Stimulated activated CD8-positive, alpha-beta memory T cell treated with anti-CD3 and anti-CD28 coated beads, Interleukin-2, amount 100 ng/mL, for 1 hour (primary cell): ENCODE measurements at places on chromosomes 7 and 10.

DNA sequence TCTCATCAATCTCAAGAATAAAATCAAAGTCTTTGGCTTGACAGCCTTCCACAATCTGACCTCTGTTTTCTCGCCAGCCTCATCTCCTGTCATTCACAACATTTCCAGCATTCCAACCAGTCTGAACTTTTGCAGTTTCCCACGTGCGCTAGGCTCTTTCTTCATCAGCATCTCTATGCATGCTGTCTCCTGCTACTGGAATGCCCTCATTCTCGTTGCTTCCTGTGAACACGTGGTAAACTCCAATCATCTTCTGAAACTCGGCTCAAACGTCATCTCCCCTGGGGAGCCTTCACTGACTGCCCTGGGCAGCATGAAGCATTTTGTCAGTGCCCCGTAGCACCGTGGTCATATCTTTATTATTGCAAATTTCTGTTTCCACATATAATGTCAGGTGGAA, 12.2 kb upstream of the RSBN1L start:
- no peak for DNase-seq

DNA sequence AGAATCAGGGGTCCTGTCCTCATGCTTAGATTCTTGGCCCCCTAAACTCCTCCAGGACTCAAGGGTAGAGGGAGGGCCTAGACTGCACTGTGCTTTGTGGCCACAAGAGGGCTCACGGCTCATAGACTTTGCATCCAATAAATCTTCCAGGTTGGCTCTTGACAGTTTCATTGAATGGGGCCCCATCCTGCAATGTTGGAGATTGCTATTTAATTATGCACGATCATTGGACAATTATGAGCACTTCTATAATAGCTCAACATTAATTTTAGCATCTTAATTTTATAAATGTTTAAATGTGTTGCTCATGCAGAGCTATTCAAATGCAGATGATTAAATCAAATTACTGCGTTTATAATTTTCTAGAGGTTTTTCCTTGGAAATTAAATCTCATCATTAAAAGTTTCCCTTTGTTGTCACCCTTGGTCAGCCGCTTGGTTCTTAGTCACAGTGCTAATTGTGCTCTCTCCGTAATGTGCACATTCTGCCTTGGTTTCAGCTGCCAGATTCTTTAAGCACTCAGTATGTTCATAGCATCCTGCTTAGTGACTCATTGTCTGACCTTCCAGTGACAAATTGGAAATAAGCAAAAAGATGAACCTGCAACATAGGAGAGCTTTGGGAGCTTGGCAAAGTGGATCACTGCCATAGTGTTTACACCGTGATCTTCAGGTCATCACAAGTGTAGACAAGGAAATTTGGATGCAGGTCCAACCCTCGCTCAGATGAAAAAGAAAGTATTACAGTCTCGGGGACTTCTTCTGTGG, 33.4 kb upstream of the PLPP4 start:
- DNase-seq: no peak

DNA sequence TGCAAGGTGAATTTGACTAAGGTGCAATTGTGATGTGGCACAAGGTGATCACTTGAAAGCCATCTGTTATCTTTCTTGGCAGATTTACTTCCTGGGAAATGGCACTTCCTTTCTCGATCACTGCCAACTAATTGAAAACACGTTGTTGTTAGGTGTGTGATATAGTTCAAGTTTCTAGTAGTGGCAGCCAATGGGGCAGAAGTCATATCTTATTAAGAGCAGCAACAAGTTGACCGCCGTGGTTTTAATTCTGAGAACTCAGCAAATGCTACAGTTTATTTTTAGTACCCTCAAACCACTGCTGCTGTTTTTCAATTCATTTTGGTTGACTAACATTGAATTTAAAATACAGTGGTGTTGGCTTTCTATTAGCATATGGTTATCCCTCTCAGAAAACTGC, 1.6 kb downstream of the CHN2 start:
- DNase-seq: no peak

DNA sequence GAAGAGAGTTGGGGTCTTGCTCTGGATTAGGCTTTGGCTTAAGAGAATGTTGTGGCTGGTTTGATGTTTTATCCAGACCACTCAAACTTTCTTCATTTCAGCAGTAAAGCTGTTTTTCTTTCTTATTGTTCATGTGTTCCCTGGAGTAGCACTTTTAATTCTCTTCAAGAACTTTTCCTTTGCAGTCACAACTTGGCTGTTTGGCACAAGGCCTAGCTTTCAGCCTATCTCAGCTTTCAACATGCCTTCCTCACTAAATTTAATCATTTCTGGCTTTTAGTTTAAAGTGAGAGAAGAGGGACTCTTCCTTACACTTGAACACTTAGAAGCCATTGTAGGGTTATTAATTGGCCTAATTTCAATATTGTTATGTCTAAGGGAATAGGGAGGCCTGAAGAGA, 18.1 kb downstream of the CCDC126 start:
- DNase-seq: no peak

DNA sequence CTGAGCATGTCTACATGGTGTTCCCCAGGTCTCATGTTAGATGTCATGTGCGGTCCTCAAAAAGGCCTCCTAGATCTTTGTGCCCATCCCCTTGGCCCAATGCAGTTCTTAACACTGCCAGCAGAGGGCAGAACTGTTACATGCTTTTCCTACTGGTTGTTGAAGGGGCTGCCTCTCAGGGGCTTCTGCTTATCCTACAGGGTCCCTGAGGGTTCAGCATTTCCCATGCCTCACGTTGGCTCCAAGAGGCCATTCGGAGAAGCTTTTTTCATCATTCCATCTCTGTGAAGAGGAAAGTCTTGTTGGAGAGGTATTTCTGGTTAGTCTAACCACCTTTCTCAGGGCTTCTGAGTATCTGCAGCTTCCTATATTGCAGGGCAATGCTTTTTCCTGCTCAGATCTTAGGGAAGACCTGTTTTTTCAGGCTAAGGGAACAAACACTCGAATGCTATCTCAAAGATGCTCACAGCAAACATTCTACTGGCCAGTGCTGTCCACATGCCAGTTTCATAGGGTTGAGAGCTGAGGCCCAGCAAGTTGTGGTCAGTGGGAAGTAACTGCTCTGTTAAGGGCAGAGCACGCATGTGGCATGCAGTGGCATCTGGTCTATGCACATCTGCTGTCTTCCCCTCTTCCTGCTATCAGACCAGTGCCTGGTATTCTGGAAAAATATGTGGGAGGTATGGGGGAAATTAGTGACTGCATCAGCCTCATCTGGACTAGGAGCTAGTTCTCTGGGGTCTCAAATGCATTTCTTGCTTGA, 31.5 kb downstream of the MBL2 start:
- no peak for DNase-seq

- DNase-seq: no peak
These were observed 18.6 kb downstream of the PPP1R3C start for GRCh38 chr10:91614225-91614624.

DNA sequence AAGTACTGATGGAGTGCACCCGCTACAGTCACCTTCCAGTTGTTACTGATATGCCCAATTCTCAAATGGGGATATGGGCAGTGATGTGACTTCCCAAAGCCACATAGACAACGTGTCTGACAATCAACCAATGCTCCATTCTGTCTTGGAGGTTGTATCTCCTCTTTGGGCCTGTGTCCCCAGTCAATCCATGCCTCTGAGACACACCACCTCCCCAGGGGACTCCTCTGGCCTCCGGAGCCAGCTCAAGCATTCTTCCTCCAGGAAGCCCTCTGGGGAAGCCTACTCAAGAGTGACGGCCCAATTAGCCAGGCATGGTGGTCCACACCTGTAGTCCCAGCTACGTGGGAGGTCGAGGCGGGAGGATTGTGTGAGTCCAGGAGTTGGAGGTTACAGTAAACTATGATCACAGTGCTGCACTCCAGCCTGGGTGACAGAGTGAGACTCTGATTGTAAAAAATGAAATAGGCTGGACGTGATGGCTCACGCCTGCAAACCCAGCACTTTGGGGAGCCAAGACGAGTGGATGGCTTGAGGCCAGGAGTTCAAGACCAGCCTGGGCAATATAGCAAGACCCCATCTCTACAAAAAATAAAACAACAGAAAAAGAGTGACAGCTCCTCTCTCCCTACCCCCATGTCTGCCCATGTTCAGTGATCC, 99.5 kb upstream of the TNRC18 start:
- DNase-seq: no peak

GRCh38 chr7:27235387-27236311, 7.0 kb upstream of the EVX1 start:
- no peak for DNase-seq

- DNase-seq: no peak
These were observed 11.8 kb downstream of the CTBP2 start for GRCh38 chr10:125148528-125148927.

GRCh38 chr7:6367701-6368211, 80.0 kb downstream of the DAGLB start:
- DNase-seq: no peak

GRCh38 chr10:47388879-47389278, 4.8 kb upstream of the ZNF488 start:
- no peak for DNase-seq

- no peak for DNase-seq
These were observed 74.2 kb downstream of the MINPP1 start for GRCh38 chr10:87578842-87579401.

- no peak for DNase-seq
These were observed 65.4 kb downstream of the UBE3C start for GRCh38 chr7:157204134-157204533.

GRCh38 chr10:104345515-104345914, 7.2 kb upstream of the ITPRIP start:
- DNase-seq: no peak

GRCh38 chr10:34273340-34273739, 541.8 kb downstream of the PARD3 start:
- no peak for DNase-seq

- DNase-seq: no peak
These were observed 45.1 kb downstream of the CAMK1D start for GRCh38 chr10:12394241-12395033.

GRCh38 chr10:110676016-110676415, 31.9 kb downstream of the RBM20 start:
- no peak for DNase-seq

DNA sequence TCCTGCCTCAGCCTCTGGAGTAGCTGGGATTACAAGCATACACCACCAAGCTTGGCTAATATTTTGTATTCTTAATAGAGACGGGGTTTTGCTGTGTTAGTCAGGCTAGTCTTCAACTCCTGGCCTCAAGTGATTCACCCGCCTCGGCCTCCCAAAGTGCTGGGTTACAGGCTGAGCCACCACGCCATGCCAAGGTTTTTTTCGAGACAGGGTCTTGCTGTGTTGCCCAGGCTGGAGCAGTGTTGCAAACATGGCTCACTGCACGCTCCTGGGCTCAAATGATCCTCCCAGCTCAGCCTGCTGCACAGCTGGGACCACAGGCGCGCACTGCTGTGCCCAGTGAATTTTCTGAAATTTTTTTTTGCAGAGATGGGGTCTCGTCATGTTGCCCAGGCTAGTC, 3.3 kb upstream of the SEC31B start:
- DNase-seq: no peak

DNA sequence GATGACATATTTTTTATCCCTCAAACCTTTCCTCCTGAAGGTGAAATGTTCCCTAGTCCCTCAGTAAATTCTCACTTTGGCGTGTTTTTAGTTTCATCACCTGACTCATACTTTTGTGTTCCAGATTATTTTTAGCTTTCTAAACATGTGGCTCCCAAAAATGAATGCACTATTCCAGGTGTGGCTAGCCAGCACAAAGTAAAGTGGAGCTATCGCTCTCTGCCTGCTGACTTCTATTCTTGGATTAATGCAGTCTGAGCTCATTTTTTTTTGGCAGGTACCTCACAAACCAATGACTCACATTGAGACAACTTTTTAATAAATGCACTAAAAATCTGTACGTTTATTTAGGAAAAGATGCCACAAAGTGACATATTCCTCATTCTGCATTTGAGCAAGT, 58.8 kb upstream of the LANCL2 start:
- no peak for DNase-seq

- DNase-seq: no peak
These were observed 81.2 kb downstream of the C1GALT1 start for GRCh38 chr7:7263297-7264230.

- DNase-seq: no peak
These were observed 186.3 kb downstream of the PTN start for GRCh38 chr7:137157256-137157655.

- DNase-seq: no peak
These were observed 9.5 kb downstream of the LMOD2 start for GRCh38 chr7:123665157-123665556.

DNA sequence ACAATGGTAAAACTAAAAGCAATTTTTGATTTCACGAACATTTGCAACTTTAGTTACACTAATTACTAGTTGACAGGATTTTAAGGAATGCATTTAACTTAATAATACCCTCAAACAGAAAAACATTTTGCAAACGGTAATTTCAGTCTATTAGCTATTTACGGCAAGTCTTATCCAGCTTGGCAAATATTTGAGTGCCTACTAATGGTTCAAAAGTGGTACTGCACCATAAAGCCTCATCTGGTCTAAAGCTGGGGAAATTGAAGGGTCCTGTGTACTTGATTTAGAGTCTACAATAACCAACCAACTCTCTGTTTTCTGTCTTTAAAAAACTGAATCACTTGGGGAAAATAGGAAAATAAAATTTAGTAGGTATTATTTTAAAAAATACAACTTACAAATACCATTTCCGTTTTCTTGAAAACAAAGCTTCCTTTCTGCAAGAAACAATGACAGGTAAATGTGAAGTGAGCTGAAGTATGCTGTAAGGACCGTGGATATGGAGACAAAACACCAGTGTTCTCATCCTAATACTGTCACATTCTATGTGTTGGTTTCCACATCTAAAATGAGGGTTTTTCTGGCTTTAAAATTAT, 142.3 kb downstream of the VPS50 start:
- no peak for DNase-seq

GRCh38 chr10:93566435-93567276, at the start of gene FFAR4:
FFAR4 (plus strand) TSS chr10:93566665; CDS start chr10:93566721, 56 bp downstream.
- DNase-seq: no peak
